ENCODE measurements at places on chromosomes 6 and 20.

- DNase-seq = no peak
These were observed 3.1 kb upstream of the ZNF831 start for GRCh38 chr20:59160389-59161115.

- DNase-seq = no peak
These were observed 134.3 kb downstream of the RTN4IP1 start for GRCh38 chr6:106495014-106495413.

DNA sequence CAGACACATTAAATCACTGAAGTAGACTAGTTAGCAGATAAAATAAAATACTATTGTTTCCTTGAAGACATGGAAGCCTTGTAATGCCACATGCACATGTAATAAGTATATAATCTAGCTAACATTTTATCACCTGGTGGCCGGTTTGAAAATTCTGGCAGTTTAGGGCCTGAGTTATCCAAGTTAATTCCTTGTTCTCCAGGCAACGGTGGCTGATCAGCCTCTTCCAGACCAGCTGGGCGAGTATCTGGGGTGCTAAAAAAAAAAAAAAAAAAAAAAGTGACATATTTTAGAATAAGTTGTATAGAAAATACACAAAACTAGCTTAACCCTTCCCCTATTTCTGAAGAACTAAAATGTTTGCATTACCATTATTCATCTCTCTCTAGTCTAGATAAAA lies 42.5 kb downstream of the TP53INP2 start:
- no peak for DNase-seq

GRCh38 chr6:52995913-52996645 lies 995 bp upstream of the GSTA4 start:
- DNase-seq = no peak

- no peak for DNase-seq
These were observed 26.3 kb downstream of the WFDC3 start for GRCh38 chr20:45765307-45765875.

GRCh38 chr6:2363211-2363610 lies 117.8 kb upstream of the GMDS start:
- no peak for DNase-seq

DNA sequence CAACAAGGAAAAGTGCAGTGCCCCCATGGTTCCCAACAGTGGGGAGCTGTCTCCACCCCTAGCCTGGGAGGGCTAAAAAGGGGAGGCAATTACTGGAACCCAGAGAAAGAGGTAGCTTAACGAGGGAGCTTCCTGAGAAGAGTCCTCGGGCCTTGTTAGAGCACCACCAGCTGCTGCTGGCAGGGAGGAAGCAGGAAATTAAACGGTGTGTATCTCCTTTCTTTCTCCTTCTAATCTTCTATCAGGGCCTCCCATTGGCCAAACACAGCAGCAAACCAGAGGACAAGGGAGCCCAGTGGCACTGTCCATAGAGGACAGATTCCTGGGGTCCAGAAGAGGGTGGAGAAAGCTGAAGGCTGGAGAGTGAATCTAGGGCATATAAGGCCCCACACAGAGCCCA lies 7.6 kb upstream of the BTN2A2 start:
- DNase-seq = no peak

DNA sequence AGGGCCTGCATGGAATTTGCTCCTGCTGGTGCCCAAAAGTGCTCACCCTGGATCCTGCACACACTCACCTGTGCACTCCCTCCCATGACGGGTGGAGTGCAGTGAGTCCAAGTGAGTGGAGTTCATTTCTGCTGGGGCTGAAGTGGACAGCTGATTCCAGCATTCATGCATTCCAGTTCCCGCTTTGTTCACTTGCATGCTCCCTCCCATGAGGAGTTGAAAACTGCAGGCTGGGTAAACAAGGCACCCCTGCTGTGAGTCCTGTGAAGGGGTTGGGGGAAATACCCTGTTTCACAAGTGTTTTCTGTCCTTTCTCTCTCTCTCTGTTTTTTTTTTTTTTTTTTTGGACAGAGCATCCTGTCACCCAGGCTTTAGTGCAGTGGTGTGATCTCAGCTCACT lies 454.1 kb upstream of the NOX3 start:
- no peak for DNase-seq

DNA sequence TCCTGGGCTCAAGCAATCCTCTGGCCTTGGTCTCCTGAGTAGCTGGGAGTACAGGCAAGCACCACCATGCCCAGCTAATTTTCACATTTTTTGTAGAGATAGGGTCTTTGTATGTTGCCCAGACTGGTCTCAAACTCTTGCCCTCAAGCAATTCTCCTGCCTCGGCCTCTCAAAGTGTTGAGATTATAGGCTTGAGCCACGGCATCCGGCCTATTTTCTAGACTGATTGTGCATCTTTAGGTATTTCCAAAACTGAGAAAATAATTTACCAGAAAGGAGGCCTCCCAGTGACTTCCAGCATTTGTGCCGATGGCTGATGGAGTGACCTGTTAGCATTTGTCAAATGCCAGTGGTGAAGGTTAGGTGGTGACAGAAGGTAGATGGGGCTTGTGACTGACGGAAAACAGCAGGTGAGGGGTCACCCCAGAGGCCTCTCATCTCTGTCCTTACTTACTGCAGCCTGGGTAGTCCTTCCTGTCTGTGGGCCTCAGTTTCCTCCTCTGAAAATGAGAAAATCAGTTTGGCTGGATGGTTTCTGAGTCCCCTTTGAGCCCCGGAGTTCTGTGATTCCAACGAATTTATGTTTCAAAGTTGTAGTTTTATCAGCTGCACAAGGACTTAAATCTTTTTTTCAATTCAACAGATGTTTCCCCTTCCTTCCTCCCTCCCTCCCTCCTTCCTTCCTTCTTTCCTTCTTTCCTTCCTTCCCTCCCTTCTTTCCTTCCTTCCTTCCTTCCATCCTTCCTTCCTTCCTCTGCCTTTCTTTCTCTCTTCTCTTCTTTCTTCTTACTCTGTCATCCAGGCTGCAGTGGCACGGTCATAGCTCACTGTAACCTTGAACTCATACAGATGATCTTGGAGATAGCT lies 53.5 kb downstream of the TGM2 start:
- no peak for DNase-seq

GRCh38 chr6:116290799-116291198 lies 11.1 kb upstream of the TSPYL1 start:
- DNase-seq = no peak

DNA sequence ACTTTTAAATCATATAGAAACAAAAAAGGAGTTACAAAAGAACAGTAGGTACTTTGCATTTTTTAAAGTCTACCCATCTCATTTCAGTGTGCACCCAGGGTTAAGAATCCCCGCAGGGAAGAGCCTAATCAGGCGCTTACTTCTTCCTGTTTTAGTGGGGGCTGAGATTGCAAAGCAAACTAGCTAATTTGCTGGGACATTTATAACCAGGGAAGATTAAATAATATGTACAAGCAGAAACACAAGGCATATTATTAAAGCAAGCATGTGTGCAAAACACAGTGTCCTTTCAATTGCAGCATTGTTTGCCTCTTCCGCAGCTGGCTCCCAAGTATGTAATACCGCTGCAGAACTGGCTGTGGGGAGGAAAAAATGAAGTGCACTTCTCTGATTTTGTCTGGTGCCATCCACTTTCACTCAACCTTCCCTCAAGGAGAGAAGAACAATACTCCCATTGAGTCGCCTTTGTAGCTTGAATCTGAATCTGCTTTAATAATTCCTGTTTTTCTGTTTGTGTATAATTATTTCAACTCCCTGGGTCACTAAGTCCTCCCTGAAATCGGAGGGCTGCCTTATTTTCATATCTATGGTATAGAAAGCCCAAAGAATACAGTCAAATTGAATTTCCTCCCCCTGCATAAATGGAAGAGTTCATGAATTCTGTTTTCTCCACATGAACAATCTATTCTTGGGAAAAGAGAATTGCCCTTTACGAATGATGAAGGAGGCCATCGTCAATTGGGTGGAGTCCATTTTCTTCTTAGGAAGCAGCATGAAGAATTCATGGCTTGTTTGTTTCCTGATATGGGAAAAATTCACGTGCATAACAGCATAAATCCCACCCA lies 23.3 kb upstream of the BCAS1 start:
- DNase-seq = no peak

DNA sequence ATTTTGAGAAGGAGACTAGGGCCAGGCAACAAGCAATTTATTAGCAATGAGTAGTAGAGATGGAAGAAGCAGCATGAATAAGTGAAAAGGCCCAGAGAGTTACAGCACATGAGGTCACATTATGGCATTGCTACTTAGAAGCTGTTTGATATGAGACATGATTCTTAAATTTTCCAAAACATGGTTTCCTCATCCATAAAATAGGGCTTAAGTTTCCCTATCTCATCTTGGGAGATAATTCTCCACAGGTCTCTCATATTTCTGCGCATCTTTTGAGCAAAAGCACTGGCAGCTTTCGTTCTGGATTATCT lies 656.1 kb downstream of the EPHA7 start:
- no peak for DNase-seq

DNA sequence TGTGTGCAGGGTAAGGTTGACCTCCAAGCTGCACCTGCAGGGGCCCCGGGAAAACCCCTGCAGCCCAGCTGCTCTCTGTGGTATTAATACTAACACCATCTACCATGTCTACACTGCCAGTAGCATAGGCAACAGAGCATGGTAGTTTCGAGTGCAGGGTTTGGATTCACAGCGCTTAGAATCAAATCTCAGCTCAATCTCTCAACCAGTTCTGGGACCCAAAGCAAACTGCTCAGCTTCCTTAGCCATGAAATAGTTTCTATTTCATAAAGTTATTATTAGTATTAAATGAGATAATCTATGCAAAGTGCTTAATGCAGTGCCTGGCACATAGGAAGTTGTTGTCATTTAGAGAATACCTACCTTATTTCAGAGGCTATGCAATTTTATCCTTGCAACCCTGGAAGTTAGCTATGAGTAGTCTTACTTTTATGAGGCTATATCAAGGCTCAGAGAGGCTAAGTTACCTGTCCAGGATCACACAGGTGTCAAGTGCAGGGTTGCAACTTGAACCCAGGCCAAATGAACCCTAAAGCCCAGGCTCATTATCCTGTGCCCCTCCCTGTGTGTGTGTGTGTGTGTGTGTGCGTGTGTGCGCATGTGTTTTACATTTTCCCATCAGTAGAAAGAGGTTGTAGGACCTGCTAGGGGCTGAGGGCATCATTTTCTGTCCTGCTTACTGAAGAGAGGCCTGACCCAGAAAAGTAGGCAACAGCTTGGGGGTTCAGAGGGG lies 27.6 kb upstream of the MRPS18A start:
- DNase-seq = no peak

GRCh38 chr6:123986938-123987337 lies 183.3 kb downstream of the NKAIN2 start:
- no peak for DNase-seq

DNA sequence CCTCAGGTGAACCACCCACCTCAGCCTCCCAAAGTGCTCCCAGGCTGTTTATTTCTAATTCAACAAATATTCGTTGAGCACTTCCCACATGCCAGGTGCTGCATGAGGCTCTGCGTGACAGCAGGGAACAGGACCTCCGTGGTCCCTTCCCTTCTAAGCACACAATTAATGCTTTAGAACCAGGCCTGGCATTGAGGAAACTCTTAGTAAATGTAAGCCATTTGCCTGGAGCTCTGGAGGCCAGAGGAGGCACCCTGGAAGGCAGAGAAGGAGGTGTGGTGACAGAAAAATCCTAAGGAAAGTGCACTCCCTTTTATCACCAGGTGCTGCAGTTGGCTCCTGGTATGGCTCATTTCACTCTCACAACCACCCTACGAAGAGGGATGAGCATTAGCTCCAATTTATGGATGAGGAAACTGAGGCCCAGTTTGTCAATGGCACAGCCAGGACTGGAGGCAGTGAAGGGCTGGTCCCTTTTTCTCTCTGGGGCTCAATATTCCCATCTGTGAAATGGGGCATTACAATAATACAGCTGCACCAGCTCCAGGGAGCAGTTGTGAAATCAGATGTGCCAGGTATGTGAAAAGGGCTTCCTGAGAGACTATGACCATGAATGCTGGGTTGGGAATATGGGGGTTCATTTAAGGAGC lies 8.1 kb upstream of the ID1 start:
- DNase-seq = no peak

DNA sequence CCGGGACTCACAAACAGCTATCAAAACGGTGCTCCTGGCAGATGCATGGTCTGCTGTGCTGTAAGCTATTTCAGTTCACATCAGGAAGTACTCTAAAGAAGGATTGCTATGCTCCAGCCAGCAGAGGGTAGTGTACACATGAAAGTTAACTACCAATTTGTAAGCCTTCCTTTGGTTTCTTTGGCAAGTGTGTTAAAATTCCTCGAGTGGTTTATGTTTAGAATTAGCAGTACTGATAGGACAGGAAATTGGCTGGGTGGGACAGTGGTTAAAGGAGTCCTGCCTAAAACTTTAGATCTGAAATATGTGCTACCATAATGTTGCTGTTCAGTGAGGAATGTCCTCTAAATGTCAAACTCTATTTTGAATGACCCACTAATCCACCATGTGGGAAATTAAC lies 47.4 kb downstream of the TRMT11 start:
- DNase-seq = peak; percentile 83

DNA sequence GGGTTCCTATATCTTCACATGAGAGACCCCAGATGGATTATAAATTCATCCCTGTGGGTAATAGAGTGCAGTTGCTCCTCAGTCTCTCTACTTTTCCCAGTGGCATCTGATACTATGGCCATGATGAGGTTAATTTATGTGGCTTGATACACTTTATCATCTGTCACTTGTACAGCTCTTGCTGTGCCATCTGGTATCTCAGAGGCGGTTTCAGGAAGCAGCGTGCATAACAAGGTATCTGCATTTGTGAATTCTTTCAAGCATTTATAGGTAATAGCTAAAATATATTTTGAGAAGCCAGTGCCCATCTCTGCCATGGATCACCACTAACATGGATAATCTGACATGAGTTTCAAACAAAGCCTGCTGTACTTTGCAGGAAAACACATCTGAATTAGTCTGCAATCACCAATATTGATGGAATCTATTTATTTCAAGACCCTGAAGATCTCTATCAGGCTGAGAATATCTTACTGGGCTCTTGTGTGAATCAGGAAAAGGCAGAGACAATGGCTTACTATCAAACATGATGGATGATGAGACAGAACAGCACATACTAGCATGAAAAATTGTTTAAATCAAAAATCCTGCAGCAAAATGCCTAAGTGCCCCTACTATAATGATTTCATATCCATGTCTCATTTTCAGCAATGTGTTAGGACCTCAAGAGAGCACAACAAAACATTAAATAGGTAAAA lies 548.7 kb upstream of the MAP3K7 start:
- DNase-seq = no peak

DNA sequence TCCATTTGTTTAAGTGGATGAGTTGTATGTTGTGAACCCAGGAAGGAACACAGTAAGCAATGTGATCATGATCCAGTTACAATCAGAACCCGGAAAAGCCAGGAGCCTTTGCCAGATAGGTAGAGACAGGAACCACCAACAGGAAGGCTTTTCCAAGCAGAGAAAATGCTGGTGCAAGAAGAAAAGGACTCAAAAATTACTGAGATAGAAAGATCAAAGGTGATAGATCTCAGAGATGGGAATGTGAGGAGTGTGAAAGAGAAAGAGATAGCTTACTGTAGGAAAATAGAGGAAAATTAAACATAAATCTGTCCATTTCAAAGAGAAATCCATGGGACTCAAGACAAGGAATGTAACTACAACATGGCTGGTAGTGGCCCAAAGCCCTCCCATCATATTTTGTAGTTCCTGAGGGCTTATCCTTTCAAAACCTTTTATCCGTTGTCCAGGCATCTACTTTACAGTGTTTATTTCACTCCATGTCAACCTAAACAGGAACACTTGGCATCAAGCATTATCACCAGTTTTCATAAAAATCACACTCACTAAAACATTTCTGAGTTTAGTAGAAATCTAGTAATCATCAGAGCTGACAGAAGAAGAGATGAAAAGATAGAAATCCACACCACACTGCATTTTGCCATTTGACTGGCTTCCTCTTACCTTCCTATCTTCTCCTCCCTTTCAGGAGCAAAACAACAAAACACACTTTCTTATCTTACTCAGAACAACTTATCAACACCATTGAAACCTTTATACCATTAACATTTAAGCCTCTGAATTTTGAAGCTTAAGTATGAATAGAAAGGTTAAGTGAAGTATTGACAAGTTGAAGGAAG lies 44.5 kb upstream of the STXBP5 start:
- no peak for DNase-seq

Data from GM04504 (cell line).